GOT3 (cell line): ENCODE measurements at places on chromosomes 7 and 10.

DNA sequence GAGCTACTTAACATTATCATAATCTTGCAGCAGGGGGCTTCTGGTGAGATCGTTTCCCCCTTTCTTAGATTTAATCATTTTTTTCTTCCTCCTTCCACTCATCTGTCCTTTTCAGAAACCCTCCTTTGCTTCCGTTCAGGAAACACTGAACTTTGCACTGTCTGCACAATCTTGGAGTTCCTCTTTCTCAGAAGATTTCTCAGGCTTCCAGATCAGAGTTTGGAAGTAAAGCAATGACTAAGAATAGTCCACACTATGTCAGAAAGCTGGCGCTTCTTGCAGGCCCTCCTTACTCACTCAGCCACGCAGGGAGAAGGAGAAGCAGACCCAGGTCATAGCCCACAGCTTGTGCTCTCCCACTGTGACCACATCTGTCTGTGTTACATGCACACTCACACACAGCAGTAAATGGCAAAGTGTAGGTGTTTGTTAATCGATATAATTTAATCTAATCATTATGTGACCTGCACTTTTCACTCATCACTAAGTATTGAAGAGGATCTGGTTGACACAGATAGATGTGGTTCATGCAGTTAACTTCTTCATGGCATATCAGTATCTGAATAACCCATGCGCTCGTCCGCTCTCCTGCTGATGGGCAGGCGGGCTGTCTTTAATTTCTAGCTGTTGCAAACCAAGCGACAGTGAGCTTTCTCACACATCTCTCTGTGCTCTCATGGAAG is 30.2 kb downstream of the ALOX5 start:
- no peak for DNase-seq

DNA sequence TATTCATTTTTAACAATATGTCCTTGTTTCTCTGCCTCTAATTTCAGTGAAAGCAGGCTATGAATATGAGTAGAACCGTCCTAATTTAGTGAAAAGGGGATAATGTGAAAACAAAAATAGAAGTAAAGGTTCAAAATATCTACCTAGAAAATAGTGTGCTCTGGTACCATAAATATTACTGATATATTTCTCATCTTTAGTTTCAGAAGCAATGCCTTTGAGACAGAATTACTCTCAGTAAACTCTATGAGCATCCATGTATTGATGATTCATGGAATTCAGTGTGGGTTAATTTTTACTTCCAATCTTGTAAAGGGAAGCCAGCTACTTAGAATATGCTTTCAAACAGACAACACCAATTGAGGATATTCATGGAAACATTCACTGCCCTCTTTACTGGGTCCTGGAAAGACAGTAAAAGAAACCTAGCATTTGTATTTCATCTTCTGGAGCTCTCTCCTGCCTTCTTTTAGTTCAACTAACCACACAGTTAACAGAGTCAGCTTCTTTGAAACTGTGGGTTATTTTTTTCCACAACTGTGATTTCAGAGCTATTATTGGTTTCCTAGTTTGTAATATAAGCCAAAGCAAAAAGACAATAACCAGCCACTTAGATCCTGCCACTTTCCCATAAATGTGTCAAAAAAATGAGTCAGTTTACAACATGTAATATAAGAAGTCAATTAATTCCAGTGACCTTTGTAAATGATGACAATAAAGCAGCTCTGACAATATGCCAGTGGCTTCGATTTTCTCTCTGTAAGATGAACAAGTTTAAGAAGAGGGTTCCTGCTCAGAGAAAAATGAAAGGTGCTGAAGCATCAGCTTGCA is 1.7 kb downstream of the LRRN3 start:
- DNase-seq = no peak

DNA sequence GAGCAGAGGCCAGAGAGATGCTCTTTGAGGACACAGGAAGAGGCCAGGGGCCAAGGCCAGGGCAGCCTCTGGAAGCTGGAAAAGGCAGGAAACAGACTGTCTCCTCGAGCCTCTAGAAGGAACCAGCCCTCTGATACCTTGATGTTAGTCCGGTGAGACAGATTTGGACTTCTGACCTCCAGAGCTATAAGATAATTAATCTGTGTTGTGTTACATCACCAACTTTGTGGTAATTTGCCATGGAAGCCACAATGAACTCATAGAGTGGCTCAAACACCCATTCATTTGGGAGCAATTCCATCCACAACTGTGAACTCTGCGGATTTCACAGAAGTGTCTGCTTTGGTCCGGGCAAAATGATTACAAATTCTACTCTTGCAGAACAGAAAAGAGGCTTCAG is 48.7 kb downstream of the OAT start:
- DNase-seq = no peak

- DNase-seq = no peak
Observed at GRCh38 chr7:101943306-101943705, 125.9 kb downstream of the CUX1 start.

- no peak for DNase-seq
Observed at GRCh38 chr7:51186531-51186930, 130.1 kb downstream of the COBL start.

DNA sequence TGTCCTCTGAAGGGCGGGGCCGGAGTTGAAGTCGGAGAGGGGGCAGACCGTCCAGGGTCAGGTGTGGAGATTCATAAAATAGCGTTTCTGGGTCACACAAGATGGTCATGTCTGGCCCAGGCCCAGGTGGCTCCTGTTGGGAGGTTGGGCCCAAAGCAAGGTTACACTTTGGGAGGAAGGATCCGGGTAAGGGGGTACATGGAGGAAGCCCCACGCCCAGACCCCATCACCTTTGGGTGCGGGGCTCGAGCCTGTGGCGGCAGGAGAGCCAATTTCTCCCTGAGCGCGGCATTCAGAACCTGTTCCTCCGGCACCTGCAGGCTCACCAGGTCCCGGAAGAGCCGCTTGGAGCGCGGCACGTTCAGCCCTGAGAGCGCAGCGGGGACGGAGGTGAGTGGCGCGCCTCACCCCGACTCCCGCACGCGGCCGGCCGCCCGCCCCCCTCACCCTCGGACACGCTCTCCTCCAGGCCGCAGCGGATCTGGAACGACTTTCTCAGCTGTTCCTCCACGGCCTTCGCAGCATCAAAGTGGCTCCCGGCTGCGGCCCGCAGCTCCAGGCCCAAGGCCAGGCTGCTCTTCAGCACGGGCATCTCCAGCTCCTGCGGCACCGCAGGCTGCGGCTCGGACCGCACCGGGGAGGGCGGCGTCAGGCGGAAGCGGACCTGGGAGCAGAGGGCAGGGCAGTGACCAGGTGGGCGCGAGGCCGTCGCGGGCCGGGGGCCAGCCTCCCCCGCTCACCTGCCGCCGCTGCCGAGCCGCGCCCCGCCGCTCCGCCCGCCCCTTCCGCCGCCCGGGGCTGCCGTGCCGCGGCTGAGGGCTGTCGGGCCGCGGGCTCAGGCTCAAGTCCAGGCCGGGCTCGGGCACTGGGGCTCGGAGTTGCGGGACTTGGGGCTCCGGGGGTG is 644 bp downstream of the PPP1R35 start:
- DNase-seq = no peak

DNA sequence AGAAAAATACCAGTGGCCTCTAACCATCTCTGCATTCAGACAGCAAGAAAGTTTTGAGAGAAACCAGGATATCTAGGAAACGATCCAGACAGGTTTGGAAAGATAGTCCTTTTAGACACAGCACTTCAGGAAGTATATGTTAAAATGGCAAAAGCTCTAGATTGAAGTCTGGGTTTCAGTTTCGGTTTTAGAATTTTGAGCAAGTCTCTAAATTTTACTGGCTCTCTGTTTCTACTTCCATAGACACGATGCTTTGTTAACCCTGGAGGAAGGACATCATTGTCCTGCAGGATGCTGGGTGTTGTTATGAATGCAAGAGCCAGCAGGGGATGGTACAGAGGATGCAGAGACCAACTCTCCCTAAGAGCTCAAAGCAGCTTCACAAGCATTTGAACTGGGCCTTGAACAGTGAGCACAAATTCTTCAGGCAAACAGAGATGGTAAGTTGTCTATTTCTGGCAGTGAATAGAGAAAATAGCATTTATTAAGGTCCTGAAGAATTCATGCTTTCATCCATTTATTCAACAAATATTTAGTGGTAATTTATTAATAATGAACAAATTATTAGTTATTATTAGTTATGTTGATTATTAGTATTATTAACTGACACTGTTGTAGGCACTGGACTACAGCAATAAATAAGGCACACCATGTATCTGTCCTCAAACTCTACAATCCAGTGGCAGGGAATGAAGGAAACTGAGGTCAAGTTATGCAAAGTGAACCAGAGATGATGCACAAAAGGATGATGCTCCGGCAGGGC is 152.7 kb upstream of the NRP1 start:
- no peak for DNase-seq

DNA sequence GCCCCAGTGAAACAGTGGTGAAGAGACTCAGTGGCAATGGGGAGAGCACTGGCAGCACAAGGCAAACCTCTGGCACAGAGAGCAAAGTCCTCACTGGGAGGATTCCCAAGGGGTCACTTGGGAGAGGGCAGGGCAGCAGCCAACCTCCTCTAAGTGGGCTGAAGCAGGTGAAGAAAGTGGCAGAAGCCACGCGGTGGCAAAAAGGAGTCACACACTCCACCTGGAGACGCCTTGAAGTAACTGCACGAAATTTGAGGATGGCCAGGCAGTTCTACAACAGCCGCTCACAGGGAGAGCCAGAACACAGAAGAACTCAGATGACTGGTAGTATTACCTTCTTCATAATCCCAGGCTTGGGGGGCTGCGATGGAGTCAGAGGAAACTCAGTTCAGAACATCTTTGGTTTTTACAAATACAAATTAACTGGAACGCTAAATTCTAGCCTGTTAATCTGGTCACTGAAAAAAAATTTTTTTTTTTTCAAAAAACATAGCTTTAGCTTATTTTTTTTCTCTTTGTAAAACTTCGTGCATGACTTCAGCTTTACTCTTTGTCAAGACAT is 574 bp upstream of the IL6 start:
- no peak for DNase-seq

DNA sequence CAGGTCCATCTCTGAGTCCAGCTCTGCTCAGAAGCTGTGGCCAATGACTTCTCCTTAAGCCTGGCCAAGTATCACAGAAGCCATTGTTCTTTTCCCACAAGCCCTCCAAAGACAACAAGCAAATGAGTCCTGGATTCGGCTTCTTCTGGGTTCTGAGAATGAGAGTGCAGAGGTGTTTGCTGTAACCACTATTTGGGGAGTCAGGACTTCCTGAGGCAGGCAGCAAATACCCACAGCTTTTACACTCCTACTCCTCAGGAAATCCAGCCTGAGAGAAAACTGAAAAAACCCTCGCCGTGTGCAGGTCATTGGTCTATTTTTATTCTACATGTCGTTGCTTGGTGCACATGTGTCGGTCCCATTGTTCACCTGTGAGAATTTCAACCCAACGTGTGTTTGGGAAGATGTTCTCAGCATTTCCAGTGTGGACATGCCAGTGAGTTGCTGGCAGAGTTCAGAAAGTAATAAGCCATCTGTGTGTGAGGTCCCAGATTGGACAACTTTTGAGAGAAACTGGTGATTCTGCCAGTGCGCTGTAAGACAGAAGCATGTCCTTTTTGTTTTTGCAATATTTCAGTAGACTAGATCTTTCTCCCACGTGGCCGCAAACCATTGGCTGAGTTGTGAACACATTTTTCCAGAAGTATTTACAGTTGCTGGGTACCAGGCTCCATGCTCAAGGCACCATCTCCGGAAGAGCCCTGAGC is 121.6 kb upstream of the LYZL2 start:
- DNase-seq = no peak

DNA sequence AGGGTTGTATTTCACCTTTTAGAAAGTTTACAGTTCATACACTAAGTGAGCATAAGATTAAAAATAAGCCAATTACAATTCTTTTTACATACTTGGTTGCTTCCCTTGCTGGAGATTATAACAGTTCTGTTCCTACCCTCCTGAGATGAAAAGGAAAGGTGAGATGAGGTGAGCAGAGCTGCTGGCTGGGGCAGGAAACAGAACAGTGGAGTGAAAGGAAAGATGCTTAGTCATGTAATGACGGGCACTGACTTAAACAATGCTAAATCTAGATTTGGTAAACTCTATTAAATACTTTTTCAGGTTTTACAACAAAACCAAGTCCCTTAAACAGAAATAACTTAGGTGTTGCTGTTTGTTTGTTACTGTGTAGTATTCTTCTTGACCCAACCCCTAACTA is 19.9 kb upstream of the ZEB1 start:
- no peak for DNase-seq

GRCh38 chr7:44161371-44161770 is 20.2 kb upstream of the MYL7 start:
- DNase-seq = no peak

- DNase-seq = no peak
Observed at GRCh38 chr7:129739427-129739826, 127.9 kb downstream of the NRF1 start.

GRCh38 chr7:143193880-143194279 is 10.7 kb downstream of the TAS2R39 start:
- no peak for DNase-seq

GRCh38 chr7:136229790-136230189 is 252.6 kb upstream of the MTPN start:
- DNase-seq = no peak

DNA sequence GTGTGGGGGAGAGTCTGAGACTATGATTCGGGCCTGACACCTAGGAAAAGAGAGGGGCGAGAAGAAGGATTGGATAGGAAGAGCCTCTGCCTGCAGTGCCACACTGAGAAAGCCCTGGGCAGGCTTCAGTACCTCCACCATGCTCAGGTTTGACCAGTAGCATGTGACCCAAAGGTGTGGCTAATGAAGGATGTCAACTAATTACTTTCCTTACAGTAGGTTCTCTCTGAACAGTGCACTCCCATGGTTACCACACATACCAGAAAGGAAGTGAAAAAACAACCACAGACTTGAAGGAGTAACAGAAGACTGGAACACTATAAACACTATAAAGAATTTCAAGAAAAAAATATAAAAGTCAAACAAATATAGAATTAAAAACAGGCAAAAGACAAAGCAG is 46.2 kb downstream of the SEM1 start:
- DNase-seq = no peak

GRCh38 chr7:36621396-36621795 is 102.9 kb downstream of the AOAH start:
- DNase-seq = no peak

DNA sequence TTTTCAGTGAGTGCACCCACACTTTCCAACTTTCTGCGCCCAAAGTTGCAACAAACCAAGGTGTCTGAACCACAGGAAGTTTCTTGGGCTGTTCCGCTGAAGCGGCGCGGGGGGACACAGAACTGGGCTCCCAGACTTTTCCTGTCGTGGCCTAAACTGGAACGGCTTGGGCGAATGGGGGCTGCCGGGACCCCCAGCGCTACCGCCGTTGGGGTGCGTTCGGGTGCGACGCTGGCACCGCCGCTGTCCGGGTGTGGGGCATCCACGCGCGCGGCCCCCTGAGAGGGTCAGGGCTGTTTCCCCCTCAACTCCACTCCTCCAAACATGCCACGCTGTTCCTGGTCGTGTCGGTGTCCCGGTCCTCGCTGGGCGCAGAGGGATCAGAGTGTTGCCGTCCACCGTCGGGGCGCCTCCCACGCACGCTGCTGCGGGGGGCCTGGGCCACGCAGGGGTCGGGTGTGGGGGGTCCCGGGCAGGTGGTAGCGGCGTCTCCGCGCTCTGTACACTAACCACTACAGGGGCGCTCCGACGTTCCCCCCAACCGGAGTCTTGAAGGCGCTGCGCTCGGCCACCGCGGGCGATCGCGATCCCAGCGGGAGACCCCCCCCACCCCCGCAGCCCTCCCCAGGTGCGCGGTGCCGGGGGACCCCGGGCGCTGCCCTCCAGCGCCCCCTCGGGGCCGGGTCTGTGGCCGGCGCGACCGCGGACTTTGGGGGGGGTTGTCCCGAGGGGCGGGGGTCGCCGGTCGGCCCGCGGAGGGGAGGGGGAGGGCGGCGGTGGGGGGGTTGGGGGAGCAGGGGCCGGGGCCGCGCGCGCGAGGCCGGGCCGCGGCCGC is 2.2 kb upstream of the CUX1 start:
- no peak for DNase-seq
